HCT116 (cell line): ENCODE measurements at places on chromosomes 11 and 22. TPM values are rescaled to one million over a fixed set of nuclear protein-coding genes. Genes with fewer than 3 reads are reported as not detected.

GRCh38 chr11:10275714-10276113 lies 18.3 kb downstream of the SBF2 start:
- no peak for DNase-seq

DNA sequence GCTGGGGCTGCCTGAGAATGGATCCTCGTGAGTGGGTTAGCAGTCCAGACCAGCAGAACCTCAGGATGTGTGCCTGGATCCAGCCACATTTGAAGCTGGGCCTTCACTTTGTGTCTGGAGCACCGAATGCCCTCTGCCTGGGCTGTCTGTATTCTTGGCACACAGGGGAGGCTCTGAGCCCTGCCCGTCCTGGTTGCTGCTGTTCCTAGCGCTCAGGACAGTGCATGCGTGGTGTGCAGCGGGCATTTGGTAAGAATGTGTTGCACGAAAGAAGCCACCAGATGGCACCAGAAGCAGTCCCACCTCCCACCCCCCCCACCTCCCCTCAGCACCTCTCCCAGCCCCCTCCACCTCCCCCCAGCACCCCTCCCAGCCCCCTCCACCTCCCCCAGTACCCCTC lies 4.1 kb upstream of the MAPK11 start:
- DNase-seq = no peak

CARD18 gene
- not detected for total RNA-seq

MIAT gene
- total RNA-seq = 0.54 TPM

ZBTB16 gene
- 0.30 TPM for total RNA-seq

- DNase-seq = no peak
Measured at GRCh38 chr11:116808262-116809175, 14.6 kb downstream of the APOA4 start.

DDI1 gene
- not detected for total RNA-seq

MYBPC3 gene
- total RNA-seq = 0.25 TPM

DNA sequence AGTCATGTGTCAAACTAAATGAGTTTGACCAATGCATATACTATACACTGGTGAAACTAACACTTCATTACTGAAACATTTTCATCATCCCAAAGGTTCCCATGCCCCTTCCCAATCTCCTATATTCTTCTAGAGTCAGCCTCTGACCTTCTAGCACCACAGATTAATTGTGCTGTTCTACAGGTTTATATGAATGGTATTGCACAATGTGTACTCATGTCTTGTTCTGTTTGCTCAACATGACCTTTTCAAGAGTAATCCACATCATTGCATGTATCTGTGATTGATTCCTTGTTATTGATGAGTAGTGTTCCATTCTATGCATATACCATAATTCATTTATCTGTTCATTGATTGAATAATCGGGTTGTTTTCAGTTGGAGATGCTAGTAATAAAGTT lies 7.5 kb upstream of the OR8G1 start:
- no peak for DNase-seq

GRCh38 chr11:28466506-28466905 lies 358.3 kb downstream of the METTL15 start:
- DNase-seq = no peak
